Karpas-422 (cell line): ENCODE measurements at places on chromosomes 2 and 18.

GRCh38 chr2:45986509-45986908, 310.7 kb upstream of the EPAS1 start:
- no peak for DNase-seq

- no peak for DNase-seq
Measured at GRCh38 chr18:43148231-43148630, 32.7 kb upstream of the RIT2 start.

GRCh38 chr2:67974559-67975430, 88.0 kb downstream of the C1D start:
- DNase-seq = peak; percentile 54

GRCh38 chr2:54429811-54430551, 26.1 kb upstream of the SPTBN1 start:
- DNase-seq = no peak

- DNase-seq = no peak
Measured at GRCh38 chr18:23819001-23819400, 129.7 kb downstream of the LAMA3 start.
